ENCODE measurements at places on chromosomes 16 and 17.

DNA sequence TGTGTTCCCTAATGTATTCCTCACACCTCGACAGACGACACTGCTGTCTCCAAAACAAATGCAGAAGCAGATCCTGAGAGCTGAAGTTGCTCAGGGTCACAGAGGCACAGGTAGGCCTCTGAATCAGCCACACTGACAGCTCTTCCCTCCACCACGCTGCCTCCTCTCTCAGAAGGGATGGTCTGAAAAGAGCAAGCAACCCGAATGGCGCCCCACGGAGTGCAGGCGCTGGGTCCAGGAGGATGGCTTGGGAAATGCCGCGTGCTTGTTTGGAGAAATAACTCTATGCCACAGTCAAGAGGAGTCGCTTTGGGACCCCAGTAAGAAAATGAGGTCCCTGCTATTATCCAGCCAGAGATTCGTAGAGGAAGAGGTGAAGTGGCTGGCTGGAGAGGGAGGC lies 15.9 kb downstream of the CYB561 start:
- DNase-seq, result no peak

DNA sequence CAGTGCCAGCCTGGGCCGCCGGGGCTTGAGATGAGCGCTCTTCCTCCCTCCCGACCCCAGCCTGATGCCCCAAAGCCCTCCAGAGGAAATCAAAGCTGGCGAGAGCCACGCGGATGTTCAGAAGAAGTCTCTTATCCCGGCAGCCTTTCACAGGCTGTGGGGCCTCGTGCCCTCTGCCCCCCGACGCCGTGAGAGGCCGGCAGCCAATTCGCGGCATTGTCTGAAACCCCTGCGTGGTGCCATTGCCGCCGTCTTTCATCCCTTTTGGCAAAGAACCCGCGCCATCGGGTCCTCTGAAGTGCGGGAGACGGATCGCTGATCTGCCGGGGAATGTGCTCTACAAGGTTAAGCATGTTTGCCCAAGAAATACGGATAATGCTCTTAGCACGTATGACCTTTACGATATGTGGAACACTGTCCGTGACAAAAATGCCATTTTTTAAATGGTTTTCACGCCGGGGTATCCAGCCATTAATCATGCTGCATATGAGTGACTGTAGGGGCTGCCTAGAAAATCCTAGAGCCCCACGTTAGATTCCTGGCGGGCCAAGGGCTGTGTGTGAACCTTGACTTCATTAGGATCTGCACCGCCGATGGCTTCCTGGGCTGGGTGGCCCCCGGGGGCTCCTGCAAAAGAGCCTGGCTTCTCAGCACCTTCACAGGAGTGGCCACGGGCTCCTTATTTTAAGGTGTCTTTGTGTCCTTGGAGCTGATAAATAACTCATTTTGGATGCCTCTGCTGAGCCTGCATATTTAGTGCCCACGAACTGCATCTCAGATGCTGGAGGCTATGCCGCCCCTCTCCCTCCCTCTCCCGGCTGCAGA lies 165.1 kb upstream of the TNRC6C start:
- no peak for DNase-seq

DNA sequence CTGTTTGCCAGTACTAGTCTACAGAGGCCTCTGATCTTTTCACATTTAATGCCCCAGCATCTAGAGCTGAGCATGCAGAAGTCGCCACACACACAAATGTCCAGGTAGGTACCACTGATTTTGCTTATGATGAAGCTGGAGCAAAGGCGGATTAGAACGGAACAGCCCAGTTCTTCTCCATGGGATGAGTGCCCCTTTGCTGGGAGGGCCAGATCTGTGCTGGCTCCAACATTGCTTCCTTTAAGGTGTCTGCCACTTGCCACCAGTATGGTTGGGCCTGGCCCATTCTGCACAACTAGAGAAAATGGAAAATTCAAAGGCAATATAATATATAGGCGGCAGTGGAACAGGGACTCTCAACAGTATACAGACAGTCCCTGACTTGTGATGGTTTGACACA lies 2.2 kb upstream of the MNT start:
- no peak for DNase-seq

DNA sequence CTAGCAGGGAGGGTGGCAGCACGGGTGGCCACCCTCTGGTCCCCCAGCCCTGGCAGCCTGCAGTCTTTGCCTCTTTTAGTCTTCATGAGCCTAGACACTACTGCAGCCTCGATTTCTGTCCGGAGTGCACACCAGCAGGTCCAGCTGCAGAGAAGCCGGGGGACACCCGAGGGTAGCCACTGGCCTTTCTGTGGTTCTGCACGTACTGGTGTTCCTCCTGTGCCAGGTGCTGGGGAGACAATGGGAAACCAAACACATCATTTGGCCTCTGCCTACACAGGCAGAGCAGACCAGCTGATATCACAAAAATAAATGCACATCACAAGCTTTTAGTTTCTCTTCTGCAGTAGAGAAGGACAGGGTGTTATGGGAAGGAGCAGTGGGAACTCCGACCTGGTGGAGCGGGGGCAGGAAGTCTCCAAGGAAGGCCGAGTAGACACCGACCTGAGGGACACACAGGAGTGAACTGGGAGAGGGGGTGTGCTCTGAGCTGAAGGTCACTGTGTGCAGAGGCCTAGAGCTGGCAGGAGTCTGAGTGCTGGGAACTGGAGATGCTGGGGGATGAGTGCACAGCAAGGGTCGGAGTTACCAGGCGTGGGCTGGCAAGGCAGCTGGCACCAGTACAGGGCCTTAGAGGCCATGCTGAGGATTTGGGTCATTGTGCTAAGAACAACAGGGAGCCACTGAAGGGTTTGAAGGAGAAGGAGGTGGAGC lies 23.1 kb downstream of the GPT2 start:
- DNase-seq, result no peak

DNA sequence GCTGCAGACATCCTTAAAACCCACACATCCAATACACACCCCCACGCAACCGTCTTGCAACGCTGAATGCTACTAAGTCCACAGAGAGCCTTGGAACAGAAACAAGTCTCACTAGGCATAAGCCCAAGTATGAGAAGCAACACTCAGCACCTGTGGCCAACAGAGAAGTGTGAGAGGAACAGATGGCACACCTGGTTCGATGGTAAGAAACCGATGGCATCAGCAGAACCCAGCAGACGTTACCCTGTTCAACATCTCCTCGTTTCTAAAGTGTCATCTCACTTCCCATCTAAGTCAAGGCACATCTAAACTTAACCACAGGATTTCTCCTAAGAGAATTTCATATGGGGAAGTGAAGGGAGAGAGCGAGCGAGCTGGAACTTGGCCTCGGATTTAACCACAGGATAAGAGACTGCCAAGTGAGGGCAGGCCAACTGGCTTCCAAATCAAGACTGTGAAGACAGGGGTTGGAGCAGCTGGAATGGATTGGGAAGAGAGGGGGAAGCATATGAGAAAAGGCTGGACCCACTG lies 41.0 kb downstream of the NXPH3 start:
- DNase-seq, result peak; percentile 47

DNA sequence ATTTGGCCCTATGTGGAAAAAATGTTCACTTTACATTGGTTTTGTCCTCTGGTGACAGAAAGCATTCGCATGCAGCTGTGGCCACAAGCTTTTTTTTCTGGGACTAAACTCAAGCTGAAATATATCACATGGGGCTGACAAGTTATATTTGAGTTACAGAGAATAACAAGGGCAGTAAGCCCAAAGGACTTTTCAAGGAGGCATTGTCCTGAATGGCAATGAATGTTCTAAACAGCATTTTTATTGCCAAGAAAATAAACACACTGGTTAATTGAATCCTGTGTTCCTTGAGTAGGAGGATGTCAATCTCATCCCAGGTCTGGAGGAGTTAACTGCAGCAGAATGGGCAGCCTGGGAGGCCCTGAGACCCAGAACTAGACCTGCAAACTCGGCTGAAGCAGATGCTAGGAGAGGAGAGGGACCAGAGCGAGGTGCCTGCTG lies 114.5 kb downstream of the COPRS start:
- DNase-seq, result no peak

DNA sequence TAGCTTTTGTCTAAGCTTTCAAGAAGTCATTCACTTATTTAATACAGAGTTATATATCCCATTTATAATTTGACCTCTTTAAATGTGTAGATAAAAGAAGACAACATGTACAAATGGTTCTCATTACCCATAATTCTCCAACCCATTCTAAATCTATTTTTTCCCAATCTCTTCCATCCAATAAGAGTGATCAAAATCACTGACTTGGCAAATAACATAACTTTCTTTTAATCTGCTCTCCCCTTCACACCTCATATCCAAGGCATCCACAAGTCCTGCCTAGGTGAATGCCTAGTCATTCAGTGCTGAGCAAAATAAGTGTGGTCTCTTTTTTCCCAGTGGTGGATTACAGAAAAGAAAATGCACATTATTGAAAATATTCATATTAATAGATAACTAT lies 1231.1 kb downstream of the CDH11 start:
- no peak for DNase-seq

DNA sequence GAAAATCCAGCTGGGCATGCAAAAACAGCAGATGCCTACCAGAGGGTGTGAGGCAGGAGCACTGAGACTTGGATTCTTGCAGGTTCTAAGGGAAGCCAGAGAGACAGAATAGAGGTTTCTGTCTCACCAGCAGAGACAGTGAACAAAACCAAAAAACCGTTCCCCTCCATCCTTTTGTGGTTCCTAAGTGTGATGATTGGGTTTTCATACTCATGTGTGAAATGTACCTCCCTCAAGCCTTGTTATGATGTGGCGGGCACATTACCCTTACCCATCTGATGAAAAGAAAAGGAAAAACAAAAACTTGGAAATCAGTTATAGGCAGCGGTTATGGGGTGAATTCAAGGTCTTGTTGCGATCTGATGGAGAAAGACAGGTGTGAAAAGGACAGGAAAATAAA lies 172.6 kb upstream of the CDH13 start:
- no peak for DNase-seq

- DNase-seq, result no peak
Measured at GRCh38 chr16:47519037-47519436, 57.9 kb downstream of the PHKB start.

DNA sequence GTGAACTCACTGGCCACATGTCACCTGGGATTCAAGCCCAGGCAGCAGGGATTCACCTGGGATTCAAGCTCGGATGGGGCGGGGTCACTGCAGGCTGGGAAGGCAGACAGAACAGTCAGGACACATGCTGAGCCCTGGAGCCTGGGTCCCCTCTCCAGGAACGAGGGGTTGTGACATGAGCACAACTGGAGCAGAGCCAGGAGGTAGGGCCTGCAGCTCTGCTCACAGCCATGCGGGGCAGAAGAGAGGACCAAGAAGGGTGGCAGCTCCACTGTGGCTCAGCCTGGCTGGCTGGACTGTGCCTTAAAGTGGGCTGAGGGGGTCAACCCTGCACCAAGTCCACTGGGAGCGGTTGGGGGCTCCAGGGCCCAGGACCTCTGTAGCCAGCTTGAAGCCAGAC lies 150.1 kb downstream of the RAB11FIP4 start:
- DNase-seq, result no peak

DNA sequence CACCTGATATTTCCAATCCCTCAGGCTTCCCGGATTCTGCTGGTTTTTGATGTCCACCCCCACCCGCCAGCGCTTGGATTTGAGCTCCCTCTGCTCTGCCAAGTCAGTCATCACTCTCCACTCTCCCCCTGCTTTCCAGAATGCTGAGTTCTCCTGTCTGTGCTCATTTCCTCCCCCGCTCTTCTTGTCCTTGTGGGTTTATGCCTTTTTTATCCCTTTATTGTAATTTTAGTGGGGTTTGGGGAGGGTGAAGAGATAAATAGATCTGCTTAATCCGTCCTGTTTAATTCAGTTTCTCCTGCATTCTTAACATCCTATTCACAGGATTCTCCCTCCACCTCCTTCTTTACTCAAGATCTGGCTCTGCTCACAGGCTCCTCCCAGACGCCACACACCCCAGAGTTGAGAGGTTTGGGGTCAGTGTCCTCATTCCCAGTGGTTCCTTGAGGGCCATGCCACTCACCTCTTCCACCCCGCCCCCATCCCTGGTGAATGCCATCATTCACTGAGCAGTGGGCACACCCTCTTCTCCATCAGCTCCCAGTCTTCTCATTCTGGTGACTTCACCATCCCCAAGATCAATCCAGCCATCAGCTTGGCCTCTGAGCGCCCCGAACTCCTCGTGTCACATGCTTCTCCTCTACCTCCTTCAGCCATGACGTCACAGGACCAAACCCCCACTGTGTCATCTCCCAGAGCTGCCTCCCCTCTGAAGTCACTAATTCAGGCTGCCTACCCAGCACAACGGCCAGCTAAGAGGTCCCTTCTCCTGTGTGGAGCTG lies 15.1 kb upstream of the GUCY2D start:
- DNase-seq, result peak; percentile 45

GRCh38 chr16:585351-585750 lies 4.5 kb upstream of the RAB40C start:
- no peak for DNase-seq

- DNase-seq, result no peak
Measured at GRCh38 chr17:40799859-40800258, at the start of gene KRT28. TSS of gene KRT28 (minus strand) at chr17:40799959. CDS start at chr17:40799893, 66 bp downstream.

- peak; percentile 28 for DNase-seq
Measured at GRCh38 chr16:56013962-56014552, 138.9 kb upstream of the CES5A start.

- no peak for DNase-seq
Measured at GRCh38 chr16:14485121-14485551, 144.9 kb downstream of the PARN start.

DNA sequence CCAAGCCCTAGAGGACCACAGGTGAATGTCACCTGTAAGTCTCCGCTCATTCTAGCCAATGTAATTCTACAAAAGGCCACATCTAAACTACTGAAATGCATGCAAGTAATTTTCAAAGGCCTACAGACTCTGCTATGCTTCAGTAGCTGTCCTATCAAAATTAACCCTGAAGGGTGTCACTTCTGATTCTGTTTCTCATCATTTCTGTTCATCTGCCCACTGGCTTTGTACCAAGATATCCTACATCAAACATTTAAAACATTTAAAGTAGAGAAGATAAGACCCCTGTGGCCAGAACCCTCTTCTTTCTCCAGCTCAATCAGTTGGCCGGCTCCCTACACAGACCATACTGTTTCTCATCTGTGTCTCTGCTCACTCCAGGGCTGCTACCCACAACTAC lies 21.5 kb downstream of the PHF12 start:
- DNase-seq, result no peak

- DNase-seq, result no peak
Measured at GRCh38 chr16:66476328-66477027, 49.4 kb downstream of the BEAN1 start.

- DNase-seq, result no peak
Measured at GRCh38 chr17:28718333-28719020, 809 bp upstream of the RAB34 start.

DNA sequence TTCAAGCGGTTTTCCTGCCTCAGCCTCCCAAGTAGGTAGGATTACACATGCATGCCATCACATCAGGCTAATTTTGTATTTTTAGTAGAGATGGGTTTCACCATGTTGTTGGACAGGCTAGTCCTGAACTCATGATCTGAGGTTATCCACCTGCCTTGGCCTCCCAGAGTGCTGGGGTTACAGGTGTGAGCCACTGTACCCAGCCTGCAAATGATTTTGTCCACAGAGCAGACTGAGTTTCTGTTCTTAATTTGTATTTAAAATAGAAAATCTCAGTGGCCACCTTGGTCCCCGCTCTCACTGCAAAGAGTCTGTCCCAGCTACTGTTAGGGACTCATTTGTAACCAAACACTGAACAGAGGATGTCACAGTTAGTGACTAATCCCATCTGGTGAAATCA lies 415.7 kb upstream of the RBFOX1 start:
- DNase-seq, result no peak

GRCh38 chr17:10317543-10317834 lies 55.3 kb downstream of the MYH13 start:
- no peak for DNase-seq

GRCh38 chr16:1614456-1615102 lies 2.4 kb downstream of the CRAMP1 start:
- DNase-seq, result no peak

GRCh38 chr17:7794075-7794663 lies 39.8 kb upstream of the KDM6B start:
- DNase-seq, result no peak

GRCh38 chr16:77807-78443 lies at the start of gene MPG:
TSS of gene MPG (plus strand) at chr16:78225. CDS start at chr16:78310, 85 bp downstream.
- DNase-seq, result peak; percentile 92
